ENCODE measurements at places on chromosomes 1 and 21. TPM values are rescaled to one million over a fixed set of nuclear protein-coding genes. Genes with fewer than 3 reads are reported as not detected.

DNA sequence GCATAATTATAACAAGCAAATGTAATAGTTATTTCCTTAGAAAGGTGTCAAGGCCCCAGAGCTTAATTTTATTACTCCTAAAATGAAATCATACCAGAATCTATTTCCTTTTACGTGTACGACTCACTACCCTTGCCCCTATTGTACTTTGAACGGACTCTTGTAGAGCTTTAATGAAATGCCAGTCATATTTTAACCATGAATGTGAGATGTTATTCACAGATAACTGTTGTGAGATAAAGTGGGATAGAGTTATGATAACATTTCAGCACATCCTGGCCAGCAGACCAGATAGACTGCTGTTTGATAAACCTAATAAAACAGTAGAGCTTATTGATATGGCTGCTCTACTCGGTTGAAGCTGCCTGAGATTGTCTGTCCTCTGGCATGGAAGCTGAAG lies 500.8 kb upstream of the PBX1 start:
- DNase-seq: no peak

AKNAD1 gene
- not detected for total RNA-seq

- no peak for DNase-seq
Observed at GRCh38 chr1:54220004-54220811, 20.2 kb downstream of the MRPL37 start.

TNN gene
- total RNA-seq: not detected

DNA sequence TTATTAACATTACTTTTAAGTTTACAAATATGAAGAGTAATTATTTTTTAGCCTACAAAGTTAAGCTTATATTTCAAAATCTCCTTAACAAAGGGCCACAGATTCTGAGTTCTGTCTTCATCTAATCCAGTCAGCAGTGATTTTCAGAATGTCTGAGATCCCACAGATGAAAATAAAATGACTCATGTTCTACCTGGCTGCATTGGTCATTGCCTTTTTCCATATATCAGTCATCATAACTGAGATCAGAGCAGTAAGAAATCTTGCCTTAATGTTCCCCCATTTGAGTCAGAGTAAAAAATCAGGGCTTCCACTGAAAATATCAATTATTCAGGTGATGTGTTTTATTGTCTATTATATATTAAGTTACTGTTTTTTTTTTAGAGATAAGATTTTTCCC lies 416.1 kb downstream of the MRPL39 start:
- no peak for DNase-seq

DNA sequence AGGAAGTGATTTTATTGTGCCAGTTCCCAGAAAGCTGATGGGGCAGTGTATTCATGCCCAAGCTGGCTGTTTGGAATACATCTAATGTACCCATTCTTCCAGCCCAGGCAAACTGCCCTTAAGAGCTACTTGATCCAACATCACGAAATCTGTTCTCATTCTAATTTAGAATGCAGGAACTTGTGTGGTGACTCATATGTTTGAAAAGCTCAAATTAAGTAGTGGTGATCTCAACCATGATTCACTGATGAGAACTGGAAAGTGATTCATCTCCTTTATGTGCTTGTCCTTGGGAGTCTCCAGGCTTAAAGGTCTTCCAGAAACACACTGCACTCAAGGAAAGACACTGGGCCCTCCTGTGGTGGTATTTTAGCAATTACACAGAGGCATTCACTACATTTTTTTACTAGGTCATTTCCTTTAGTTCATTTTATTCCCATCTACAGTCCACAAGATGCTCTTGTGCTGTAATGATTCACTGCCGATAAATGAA lies 65.4 kb downstream of the RPE65 start:
- no peak for DNase-seq

DNA sequence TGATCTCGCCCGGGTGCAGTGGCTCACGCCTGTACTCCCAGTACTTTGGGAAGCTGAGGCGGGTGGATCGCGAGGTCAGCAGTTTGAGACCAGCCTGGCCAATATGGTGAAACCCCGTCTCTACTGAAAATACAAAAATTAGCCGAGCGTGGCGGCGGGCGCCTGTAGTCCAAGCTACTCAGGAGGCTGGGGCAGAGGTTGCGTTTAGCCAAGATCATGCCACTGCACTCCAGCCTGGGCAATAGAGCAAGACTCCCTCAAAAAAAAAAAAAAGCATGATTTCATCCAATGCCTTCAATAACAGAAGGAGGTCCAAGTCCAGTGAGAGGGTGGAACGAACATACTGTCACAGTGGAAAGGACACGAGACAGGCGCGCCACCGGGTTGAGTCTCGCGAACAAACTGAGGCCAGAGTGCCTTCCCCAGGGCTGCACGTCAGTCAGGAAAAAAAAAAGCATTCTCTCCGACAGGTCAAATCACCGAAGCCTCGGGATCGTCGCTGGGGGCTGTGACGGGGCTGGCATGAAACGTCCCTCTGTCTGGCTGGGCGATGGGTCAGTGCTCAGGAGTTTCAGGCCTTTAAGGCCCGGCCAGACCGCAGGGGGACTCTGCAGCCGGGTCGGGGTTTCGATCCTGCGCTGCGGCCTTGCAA lies 8.4 kb upstream of the CROCC start:
- no peak for DNase-seq

DNA sequence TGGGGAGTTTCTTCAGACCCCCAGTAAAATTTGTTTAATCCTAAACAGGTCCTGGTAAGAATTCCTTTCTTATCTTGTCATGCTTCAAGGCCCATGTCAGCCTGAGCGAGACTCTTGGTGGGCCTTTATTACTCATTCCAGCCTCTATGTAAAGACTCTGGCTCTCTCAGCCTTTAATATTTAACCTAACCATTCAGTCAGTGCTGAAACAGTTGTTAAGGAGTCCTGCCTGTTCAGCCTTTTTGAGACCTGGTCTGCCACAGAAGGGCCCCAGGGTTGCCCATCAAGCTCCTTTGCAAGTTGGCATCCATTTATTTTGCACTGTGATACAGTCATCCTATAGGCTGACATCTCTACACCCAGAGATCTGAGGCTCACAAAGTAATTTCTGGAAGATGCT lies 107.7 kb upstream of the VANGL1 start:
- DNase-seq: no peak

RBM11 gene
- total RNA-seq: 1.4 TPM

DNA sequence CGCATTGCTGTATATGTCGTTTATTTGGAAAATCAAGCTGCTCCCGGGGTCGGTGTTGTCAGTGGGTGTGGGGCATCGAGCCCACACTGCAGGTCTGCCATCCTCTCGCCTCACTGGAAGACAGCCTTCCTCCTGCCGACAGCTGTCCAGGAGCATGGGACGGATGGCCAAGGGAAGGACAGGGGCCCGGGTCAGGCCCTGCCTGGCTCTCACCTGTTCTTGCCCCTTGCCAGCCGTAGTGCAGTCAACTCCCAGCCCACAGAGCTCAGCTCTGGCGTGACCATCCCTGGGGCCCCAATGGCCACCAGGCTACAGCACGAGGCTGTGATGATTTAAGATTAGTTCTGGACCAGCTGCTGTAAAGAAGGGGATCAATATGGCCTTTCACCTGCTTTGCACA lies 86.9 kb upstream of the ACTL8 start:
- DNase-seq: no peak

DNA sequence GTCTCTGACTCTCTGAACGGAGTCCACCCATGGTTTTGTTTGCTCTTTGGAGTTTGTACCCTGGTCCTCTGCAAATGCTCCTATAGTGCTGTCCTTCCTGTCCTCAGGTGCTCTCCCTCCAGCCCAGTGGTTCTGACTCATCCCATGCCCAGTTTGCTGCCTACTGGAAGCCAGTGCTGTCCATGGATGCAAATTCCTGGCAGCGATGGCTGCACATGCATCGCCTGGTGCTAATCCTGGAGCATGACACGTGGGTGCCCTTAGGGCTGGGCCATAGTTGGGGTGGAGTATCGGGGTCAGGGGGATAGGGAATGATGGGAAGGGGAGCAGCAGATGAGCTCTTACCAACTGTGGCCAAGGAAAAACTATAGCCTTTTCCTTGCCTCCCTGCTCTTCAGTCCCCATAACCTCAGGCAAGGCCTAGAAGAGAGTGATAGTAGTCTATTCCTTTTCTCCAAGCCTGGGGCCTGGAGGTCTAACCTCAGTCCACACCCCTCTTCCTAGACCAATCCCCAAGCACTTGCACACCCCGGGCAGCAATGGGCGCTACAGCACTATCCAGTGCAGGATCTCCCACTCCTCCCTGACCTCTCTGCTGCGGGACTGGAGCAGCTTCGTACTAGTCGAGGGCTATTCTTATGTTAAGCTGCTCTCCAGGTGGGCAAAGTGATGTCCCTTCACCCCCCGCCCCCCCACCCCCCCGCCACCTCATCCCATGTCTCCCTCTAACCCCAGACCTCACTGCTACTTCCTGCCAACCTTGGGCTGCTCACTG lies 31.6 kb downstream of the HYI start:
- DNase-seq: no peak

TNNT2 gene
- total RNA-seq: not detected

DNA sequence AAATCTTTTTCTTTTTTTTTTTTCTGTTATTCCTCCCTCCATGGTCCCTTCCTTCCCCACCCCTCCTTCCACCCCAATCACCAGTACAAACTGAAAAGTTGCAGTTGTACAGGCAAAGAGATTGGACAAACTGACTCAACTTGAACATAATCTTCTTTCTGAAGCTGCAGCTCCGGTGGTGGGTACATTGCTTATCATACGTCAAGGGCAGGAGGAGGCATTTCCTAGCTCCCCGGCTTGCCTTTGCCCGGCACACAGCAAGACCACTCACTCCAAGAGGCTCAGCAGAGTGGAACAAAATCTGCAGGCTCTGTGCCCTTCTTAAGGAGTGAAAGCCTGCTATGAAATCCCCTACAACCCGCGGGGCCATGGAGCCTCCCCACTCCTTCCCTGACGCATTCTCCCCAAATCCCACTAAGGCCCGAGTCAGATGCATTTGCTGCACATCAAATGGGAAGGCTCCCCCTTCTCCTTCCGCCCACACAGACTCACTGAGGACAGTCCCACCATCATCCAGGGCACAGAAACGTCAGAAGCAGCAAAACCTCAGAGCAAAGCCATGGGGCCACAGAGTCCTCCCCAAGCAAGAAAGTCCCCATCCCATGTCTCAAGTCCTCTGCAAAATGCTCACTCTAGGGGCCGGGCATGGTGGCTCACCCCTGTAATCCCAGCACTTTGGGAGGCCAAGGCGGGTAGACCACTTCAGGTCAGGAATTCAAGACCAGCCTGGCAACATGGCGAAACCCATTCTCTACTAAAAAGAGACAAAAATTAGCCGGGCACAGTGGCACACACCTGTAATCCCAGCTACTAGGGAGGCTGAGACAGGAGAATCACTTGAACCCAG lies 45.9 kb downstream of the SYF2 start:
- DNase-seq: no peak

SFT2D2 gene
- total RNA-seq: 65.7 TPM

GRCh38 chr1:228744356-228744755 lies 9.1 kb downstream of the RHOU start:
- DNase-seq: no peak

GRCh38 chr1:6961289-6961688 lies 176.0 kb downstream of the CAMTA1 start:
- DNase-seq: no peak

DNA sequence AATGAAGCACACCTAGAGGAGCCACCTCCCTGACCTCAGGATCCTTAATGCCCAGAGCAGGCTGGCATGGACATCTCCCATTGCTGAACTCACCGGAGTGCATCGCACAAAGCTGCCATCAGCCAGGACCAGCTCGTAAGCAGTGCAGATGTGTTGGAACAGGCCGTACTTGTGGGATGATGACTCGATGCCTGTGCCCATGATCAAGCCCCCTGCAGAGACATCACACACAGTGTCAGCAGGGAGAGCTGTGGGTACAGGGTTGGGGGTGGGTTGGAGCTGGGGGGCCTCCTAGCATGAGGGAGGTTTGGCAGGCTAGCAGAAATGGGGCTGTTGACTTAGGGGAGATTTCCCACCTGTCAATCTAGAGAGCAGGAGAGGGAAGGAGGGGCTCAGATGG lies 12.0 kb downstream of the DHCR24 start:
- no peak for DNase-seq

AUNIP gene
- total RNA-seq: 12.0 TPM

- DNase-seq: no peak
Observed at GRCh38 chr1:201693890-201694607, 134.9 kb upstream of the IPO9 start.

DNA sequence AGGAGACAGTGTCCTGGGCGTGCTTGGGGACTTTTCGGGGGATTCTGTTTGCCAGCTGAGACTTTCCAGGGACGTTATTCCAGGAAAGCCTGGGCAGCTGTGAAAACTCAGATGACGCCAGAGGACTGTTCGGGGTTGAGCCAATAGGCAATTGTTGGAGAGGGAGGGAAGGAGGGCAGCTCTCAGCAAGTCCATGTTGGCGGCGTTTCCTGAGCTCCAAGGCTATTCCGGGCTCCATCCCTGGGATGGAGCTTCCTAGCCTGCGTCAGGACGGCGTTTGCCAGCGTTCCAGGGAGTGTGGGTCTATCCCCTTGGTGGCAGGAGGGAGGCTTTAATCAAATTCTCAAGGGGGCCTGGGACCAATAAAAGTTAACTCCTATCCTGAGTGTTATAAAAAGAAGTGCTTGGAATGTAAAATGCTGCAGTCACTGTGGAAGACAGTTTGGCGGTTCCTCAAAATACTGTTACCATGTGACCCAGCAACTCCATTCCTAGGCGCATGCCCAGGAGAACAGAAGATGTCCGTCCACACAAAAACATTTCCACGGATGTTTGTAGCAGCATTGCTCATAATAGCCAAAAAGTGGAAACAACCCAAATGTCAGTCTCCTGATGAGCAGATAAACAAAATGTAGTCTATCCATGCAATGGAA lies 15.2 kb downstream of the SLC27A3 start:
- DNase-seq: no peak

ALG14 gene
- total RNA-seq: 2.1 TPM

DNA sequence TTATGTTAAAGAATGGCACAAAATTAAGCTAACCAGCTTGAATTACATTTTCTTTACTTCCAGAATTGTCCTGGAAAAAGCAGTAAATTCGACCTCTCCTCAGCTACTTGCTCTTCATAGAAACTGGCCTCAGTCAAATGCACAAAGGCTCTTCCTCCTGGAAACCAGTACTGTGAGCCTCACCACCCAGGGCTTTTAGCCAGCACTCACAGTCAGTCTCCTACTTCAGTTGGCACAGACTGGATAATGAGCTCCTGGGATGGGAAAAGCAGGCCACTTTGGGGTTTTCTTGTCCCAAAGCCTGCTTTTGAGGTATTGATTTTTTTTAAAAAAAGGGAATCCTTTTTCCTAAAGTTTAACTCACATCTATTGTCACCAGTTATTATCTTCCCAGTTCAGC lies 40.4 kb downstream of the SCYL3 start:
- no peak for DNase-seq

Measured in activated CD4-positive, alpha-beta T cell treated with anti-CD3 and anti-CD28 coated beads, Interleukin-2, amount 10 ng/mL, durations not matched to agents 24 days and 14 days (primary cell).